ENCODE measurements at places on chromosomes 2 and 18.

- no peak for DNase-seq
Measured at GRCh38 chr2:102209474-102209873, 22.7 kb downstream of the IL1RL2 start.

DNA sequence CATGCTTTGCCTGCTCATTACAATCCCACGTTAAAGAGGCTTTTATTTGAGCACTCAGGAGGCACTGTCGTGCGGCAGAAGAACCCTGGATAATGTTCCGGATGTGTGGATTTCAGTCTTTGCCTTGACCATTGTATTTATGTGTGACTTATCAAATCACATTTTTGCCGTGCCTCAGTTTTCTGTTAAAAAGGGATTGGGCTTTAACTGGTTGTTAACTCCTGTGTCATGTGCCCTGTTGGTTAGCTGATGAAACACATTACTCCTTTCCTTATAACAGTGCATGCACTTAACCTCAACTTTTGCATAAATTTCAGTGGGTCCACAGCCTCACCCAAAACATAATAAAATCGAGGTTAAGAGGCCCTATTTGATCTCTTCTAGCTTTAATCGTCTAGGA is 52.7 kb downstream of the NAB1 start:
- DNase-seq, result no peak

GRCh38 chr2:133458280-133458679 is 110.0 kb downstream of the NCKAP5 start:
- DNase-seq, result no peak

- no peak for DNase-seq
Measured at GRCh38 chr2:233934524-233934923, 17.4 kb downstream of the TRPM8 start.

GRCh38 chr2:73561422-73561821 is 80.8 kb downstream of the NAT8 start:
- DNase-seq, result no peak

GRCh38 chr2:168825126-168825525 is 22.7 kb downstream of the NOSTRIN start:
- no peak for DNase-seq

GRCh38 chr2:240134956-240135520 is 1.1 kb downstream of the COPS9 start:
- DNase-seq, result no peak

DNA sequence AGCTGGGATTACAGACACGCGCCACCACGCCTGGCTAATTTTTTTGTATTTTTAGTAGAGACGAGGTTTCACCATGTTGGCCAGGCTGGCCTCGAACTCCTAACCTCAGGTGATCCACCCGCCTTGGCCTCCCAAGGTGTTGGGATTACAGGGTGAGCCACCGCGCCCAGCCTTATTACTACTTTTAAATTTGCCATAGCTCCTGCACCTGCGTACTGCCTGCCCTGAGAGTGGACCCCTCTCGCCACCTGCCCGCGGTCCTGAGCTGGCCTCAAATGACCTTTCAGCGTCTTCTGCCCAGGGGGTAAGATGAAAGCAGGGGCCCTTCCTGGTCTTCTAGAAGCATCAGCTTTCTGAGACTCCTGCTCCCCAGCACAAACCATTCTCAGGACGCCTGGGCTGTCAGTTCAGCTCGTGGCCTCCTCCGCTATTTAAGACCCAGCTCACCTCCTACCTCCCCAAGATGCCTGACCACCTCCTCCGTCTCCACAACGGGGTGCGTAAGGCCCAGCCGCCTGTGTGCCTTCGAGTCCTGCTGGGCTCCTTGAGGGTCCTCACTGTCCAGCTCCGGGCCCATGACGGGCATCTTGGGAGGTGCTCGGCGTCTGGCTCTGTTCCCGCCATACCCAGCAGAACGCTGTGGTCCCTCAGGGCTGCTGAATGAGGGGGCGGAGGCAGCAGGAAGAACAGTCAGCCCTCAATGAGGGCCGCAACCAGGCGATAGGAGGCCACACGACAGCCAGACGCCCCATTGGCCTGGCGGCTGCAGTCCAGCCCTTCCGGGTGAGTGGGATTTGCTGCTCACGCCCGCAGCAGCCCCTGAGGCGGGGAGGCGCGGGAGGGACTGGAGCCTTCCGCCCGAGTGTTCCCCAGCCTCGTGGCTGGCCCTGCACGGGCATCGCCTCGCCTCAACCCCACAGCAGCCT is 266.6 kb downstream of the TFCP2L1 start:
- no peak for DNase-seq

- no peak for DNase-seq
Measured at GRCh38 chr2:48365476-48365875, 164.5 kb upstream of the STON1 start.

GRCh38 chr18:55953326-55953725 is 365.3 kb upstream of the TCF4 start:
- DNase-seq, result no peak

- no peak for DNase-seq
Measured at GRCh38 chr2:55929476-55929875, 5.9 kb upstream of the EFEMP1 start.

DNA sequence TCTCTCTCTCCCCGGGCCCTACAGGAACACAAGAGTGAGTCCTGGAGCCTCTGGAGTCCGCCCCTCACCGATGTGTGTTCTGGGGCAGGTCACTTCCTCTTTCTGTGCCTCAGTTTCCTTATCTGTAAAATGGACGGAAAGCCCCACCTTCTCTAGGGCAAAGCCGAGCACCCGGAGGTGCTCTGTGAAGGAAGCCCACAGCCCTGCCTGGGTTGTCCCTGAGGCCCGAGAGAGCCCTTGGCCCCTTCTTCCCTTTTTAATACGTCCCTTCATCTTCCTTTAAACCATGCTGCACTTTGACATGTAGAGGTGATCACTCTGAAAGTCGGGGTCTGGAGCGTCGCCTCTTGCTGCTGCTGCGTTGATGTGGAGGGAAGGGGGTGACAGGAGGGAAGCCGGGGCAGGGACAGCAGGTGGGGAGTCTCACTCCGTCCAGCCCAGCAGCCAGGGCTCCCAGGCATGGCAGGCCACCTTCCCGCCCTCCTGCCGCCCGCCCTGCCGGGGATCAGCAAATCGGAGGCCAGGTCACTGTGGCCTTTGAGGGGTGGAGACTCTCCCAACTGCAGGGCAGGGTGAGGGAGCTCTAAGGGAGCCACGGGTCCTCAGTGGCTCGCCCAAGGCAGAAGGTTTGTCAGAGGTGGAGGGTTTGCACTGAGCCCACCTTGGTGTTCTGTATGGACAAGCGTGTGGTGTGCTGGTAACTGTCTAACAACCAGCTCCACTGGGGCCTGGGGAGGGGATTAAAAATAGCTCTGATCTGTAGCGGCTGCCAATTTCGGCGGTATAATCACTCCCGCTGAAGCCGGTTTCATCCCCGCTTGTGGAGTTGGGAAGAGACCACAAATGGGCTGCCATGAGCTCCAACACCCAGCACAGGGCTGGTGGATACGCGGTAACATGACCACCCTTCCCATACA is 135.9 kb upstream of the ID2 start:
- no peak for DNase-seq

- no peak for DNase-seq
Measured at GRCh38 chr18:34626404-34627136, 83.5 kb upstream of the DTNA start.

GRCh38 chr2:143843686-143844085 is 676.2 kb downstream of the ZEB2 start:
- no peak for DNase-seq

DNA sequence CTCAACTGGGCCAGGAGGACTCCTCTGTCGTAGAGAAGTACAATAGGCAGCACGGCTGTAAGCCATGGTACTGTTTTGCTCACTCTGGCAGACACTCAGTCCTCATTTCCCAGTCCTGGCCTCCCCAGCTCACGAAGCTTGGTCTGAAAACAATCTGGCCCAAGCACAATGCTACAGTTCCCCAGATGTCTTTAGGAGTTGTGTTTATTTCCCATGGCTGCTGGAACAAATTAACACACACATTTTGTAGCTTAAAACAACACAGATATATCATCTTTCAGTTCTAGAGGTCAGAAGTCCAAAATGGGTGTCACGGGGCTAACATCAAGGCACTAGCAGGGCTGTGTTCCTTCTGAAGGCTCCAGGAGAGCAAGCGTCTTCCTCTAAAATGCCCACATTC is 13.0 kb downstream of the FABP1 start:
- DNase-seq, result no peak

GRCh38 chr18:37550118-37550875 is 15.3 kb downstream of the CELF4 start:
- no peak for DNase-seq

DNA sequence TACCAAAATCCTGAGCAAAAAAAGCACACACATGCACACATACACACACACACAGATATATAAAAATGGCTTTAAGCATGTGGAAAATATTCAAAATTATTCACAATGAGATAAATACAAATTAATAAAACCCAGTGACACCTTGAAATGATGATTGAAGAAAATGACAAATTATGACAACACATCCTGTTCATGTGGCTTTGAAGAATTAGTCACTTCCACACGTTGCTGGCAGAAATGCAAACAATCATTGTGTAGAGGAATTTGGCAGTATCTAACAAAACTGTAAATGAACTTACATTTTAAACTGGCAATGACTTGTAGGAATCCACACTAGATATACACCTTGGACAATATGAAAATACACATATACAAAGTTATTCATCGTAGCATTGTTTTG is 95.8 kb upstream of the RGPD4 start:
- no peak for DNase-seq

GRCh38 chr2:233241803-233242202 is 9.7 kb upstream of the ATG16L1 start:
- DNase-seq, result no peak

GRCh38 chr2:15643791-15644585 is 52.3 kb downstream of the DDX1 start:
- no peak for DNase-seq

DNA sequence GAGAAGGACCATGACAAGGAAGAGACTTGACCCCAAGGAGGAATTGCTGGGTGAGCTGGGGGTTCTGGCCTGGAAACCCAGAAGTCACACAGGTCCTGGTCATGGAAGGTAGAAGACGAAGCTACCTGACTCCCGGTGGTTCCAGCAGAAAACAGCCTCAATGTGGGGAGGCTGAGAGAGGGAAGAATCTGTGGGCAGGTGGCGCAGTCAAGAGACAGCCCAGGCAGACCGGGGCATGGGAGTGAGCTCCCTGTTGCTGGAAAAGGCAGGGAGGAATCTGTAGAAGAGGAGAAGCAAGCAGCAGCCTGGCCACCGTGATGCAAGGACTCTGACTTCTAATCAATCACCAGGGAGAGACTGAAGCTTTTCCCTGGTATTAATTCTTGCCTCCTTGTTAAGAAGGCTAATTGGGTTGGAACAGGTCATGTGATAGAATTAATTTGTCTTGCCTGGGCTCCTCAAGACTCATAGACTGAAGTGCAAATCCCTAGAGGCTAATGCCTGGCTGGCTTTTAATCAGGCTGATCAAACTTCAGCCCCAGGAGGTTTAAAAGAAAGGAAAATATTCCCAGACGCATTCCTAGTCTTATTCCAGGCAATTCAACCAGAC is 30.1 kb downstream of the CNGA3 start:
- DNase-seq, result no peak

GRCh38 chr2:171958475-171958874 is 36.2 kb downstream of the HAT1 start:
- DNase-seq, result no peak

DNA sequence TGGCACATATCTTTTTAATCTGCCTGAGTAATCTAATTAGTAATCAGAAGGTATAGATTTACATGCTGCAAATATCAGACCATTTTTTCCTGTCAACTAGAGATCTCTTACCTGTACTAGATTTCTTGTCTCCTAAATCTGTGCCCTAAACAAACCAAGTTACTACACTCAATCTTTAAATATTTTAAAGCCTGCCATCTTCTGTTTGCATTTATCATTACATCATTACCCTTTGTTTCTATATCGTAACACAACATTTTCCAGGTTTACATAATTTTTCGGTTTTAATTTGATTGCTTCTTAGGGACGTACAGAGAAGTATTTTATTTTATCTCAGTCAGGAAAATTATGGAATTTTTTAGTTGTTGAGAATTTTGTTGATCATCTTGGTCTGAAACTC is 25.7 kb downstream of the PSMA8 start:
- no peak for DNase-seq

GRCh38 chr2:69177063-69177771 is 164.2 kb downstream of the ANTXR1 start:
- DNase-seq, result peak; percentile 73

- DNase-seq, result no peak
Measured at GRCh38 chr2:43515807-43516497, 79.9 kb downstream of the THADA start.

DNA sequence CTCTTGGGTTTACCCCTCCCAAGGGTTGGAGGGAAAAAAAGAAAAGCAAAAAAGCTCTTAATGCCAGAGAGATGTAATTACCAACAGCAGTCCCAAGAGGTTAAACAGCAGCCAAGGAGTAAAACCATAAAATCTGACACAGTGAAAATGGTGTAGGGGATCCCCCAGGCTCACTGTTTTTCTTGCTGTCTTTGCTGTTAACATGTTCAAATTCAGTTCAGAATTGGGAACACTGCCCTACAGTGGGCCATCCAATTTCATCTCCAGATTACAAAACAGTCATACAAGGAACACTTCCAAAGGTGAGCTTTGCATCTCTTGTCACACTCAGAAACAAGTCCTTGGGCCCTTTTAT is 54.5 kb downstream of the PLEKHM3 start:
- DNase-seq, result no peak

- no peak for DNase-seq
Measured at GRCh38 chr2:24919506-24920097, 435 bp downstream of the ADCY3 start.

GRCh38 chr18:77054288-77054605 is 78.3 kb downstream of the MBP start:
- DNase-seq, result no peak

- DNase-seq, result peak; percentile 76
Measured at GRCh38 chr2:236569573-236569973, at the start of gene ACKR3. Gene ACKR3, plus strand, starts transcription at chr2:236569825. Its CDS starts 10,641 bp downstream, at chr2:236580466.
